ENCODE measurements at places on chromosomes 16 and 17.

DNA sequence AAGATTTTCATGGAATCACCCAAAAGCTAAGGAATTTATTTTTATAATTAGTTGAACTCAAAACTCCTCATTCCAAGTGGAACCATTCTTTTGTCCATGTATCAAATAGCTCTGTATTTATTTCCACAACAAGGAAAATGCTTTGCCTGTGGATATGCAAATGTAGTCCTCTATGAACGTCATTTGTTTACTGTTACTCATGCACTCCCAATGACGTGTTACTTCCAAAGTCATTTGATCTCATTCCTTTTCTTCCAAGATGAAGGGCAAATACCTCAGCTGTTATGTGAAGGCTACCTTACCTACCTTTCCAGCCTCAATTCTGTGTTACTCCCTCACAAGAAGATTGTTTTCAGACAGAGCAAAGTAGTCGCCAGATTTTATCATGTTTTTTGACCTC, 83.7 kb downstream of the ITFG1 start:
- no peak for DNase-seq

DNA sequence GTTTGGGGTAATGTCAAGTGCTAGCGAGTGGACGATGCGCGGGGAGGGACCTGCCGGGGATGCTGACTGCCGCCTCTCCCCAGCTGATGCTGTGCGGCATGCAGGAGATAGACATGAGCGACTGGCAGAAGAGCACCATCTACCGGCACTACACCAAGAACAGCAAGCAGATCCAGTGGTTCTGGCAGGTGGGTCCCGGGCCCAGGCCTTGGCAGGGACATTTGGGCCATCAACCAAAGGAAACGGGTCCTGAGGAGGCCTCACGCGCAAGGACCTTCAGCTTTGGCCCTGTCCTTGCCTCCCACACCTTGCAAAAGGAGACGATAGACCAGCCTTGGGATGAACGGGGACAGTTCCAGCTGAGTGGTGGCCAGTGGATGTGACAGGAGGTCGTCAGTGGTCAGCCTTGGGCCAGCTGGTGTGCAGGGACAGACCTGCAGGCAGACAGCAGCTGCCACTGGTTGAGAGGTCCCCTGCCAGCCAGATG, 13.6 kb upstream of the CLEC18A start:
- no peak for DNase-seq

GRCh38 chr16:50038756-50039529, 13.9 kb downstream of the CNEP1R1 start:
- DNase-seq, result no peak

GRCh38 chr17:8951206-8951605, 14.3 kb downstream of the PIK3R5 start:
- DNase-seq, result no peak

DNA sequence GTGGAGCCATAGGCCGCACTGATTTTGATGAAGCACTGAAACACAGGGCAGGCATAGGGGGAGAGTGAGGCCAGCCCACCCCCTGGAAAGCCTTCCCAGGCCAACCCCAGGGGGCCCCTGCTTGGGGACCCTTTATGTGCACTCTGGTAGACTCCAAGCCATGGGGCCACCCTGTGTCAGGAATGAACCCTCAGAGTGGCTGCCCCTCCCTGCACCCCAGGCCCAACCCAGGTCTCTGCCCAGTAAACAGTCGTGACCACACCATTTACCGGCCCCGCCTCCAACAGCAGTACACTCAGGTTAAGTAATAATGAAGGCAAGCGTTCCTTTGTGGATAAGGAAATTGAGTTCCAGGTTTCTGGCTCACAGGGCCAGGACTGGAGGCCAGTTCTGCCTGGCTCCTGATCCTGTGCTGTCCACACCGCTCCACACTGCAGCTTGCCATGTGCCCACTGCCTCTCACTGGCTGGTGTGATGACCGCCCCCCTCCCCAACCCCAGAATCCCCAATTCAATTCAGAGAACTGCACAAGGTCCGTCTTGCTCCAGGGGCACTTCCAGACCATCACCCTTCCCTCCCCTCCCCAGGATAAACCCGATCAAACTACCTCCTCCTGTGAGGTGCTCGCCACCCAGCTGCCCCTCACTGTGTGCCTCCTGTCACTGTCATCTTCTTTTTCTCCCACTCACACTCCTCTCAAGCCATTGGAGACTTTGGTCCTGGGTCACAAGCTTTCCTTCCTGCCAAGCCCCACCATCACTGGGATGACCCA, 13.6 kb downstream of the PIMREG start:
- no peak for DNase-seq

GRCh38 chr17:72922219-72922618, 170.3 kb downstream of the SLC39A11 start:
- DNase-seq, result no peak

DNA sequence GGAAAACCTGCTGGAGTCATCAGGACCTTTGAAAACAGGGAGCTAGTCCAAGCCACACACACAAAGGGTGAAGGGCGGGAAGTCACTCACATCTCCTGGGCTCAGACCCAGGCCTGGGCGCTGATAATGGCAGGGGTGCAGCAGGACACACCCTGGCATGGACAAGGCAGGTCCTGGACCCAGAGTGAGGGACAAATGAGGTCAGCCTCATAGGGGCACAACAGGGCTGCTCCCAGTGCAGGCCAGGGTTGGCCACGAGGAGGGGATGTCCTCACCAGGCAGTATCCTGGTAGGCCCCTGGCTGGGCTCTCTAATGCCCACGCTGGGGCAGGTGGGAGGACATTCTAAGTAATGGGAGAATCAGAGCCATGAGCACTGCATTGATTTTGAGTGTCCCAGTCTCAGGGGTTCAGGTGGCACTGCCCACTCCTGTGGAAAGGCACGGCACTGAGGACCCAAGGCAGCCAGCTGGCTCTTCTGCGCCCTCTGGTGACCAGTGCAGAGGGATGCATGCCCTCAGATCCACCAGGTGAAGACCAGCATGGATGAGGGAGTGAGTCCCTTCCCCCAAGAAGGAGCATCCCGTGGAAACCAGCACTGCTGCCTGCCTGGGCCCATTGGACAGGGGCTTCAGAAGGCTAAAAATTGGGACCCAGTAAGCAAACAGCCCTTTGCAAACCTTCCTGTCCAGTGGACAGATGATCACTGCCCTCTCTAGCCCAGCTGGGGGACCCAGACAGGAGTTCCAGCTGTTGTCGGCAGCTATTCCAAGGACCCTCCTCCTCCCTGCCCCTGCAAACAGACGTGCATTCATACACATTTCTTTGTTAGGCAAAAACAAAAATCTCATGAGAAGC, 23.4 kb upstream of the SREBF1 start:
- peak; percentile 66 for DNase-seq

DNA sequence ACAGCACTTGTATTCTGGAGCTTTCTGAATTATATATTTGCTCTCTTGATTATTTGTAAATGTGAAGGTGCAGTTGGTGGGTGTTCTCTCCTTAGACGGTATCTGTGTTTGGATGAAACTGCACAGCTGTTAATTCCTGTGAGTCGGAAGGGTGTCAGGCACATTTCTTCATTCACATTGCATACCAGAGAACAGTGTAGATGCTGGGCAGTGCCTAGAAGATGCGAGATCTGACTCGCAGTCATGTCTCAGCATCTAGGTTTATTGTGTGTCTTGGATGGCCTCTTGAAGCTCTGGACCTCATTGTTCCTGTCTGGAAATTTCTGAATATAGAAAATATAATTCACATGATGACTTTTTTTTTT, 61.2 kb downstream of the CLEC16A start:
- DNase-seq, result no peak

DNA sequence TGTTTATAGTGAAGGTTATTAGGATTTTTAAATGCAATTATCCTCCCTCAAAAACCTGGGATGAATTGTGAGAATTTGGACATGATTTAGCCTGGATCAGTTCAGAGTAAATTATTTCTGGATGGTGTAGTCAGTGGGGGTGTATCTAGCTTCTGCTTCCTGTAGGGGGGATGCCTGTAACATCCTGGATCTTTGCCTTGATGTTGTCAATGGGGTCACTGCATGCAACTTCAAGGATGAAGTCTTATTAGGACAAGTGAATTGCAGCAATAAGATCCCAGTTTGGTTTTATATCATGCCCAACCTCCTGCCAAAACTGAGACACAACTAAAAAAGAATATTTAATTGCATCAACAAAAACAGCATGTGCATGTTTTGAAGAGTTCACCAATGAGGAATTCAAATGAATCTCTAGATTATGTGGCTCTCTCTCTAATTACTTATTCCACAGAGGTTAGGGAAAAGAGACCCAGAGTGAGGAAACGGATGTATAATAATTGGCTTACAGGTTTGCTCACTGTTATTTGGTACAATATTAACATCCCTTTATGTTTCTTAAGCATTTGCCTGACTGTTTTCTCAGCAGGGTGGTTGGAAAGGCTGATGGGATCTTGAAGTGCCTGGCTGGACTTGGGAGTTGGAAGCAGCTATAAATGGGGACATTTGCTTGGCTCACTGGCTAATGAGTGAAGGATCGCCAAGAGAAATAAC, 159.8 kb downstream of the HS3ST3B1 start:
- DNase-seq, result no peak

- no peak for DNase-seq
Observed at GRCh38 chr17:27326585-27326984, 32.7 kb downstream of the WSB1 start.

GRCh38 chr17:34259146-34259545, 4.1 kb downstream of the CCL2 start:
- DNase-seq, result no peak

GRCh38 chr16:65476448-65476955, 354.6 kb upstream of the CDH11 start:
- no peak for DNase-seq

GRCh38 chr16:57667048-57667525, 1.0 kb upstream of the ADGRG3 start:
- DNase-seq, result no peak

DNA sequence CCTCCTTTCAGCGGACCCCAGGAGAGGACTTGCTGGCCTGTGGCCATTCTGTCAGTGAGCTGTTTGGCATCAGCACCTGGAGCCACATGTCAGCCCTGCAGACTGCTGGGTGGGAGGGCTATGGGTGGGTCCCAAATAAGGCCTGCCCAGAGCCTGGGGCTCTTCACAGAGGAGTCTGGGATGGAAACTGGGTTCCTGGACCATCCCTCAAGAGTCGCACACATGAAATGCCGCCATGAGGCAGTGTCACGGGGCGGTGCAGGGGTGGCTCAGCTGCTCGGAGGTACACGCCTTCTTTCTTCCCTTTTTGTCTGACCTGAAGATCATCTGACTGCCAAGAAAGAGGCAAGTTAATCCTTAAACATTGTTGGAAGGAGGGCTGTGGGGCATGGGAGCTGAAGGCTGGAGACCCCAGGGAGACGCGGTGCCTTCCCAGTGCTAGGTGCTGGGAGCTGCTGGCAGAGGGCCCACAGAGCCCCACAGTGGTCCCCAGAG, 14.8 kb downstream of the MPRIP start:
- no peak for DNase-seq

- no peak for DNase-seq
Observed at GRCh38 chr16:55835581-55835980, 2.7 kb upstream of the CES1 start.

DNA sequence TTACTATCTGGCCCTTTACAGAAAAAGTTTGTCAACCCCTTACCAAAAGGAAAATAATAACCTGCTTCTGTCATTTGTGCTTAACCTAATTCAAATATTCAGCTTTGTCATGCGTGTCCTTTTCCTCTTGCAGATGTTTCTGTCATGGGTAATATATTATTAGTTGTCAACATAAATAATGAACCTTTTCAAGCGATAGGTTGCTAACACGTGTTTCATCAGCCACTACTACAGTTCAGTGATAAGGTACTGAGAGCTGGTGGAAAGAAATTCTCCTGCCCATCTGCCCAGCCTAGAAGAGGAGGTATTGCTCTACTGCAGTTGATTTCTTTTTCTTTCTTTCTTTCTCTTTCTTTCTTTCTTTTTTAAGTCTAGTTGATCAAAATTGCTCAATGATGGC, 12.0 kb upstream of the SRSF1 start:
- DNase-seq, result no peak

- DNase-seq, result peak; percentile 49
Observed at GRCh38 chr17:60435244-60436167, 13.2 kb downstream of the CHCT1 start.

DNA sequence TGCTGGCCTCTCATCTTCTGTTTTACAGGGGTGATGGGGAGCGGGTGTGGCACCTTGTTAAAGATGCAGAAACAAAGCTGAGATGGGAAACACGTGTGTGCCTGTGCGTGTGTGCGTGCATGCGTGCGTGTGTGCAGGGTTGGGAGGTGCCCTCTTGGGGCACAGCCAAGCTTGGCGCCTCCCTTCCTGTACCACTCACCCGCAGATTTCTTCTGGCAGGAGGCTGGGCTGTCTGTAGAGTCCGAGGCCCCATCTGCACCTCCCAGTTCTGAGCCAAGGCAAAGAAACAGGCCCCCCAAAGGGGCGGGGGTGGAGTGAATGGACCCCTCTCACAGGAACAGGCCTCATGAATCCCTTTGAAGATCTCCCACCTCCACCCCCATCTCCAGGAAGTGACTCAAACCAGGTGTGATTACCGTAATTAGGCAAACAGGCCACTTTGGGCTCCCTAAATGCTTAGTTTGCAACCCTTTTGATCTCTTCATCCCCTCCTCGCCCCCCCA, 20.9 kb downstream of the TNS4 start:
- DNase-seq, result peak; percentile 72

- DNase-seq, result no peak
Observed at GRCh38 chr17:77433385-77434135, 292.8 kb downstream of the SEC14L1 start.

DNA sequence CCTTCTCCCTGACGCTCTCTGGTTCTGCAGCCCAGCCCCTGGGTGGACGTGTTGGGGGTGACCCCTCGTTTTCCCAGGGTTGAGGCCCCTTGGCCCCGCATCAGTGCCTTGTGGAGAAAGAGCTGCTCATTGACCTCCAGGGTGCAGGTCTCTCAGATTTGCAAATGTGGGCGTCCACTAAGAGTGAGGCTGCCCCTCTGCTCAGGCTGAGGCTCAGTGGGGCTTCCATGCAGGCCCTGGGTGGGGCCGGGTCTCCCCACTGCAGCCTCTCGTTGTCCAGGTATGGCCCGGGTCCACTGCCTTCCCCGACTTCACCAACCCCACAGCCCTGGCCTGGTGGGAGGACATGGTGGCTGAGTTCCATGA, 9.0 kb downstream of the GAA start:
- no peak for DNase-seq

- no peak for DNase-seq
Observed at GRCh38 chr16:89708481-89708931, 7.0 kb upstream of the SPATA2L start.

GRCh38 chr17:79290726-79291125, 216.1 kb downstream of the ENGASE start:
- no peak for DNase-seq

DNA sequence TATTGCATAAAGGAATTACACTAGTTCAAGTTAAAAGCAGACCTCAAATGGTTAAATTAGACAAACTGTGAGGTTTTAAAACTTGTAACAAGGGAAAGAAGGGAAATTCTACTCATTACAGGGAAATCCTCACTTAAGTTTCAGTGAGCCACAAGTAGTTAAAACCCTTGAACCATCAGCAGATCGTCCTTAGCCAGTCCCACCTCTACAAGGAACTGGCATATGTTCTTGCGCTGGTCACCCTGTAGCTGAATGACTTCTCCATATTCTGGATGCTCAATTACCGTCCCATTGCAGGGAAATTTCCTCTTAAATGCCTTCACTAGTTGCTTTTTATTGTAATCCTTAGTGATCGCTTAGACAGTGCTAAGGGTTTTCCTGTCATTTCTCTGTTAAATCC, 5.5 kb downstream of the PRSS21 start:
- no peak for DNase-seq

GRCh38 chr17:8728251-8728938, 16.2 kb downstream of the CCDC42 start:
- no peak for DNase-seq

- DNase-seq, result no peak
Observed at GRCh38 chr17:82854226-82854625, 14.4 kb upstream of the ZNF750 start.

GRCh38 chr17:76515274-76515949, 14.2 kb upstream of the RHBDF2 start:
- peak; percentile 70 for DNase-seq

Measured in activated CD4-positive, alpha-beta T cell treated with anti-CD3 and anti-CD28 coated beads, Interleukin-2, amount 50 U/mL, for 4 hours (primary cell).